ENCODE measurements at places on chromosomes 12 and 14. TPM values are rescaled to one million over a fixed set of nuclear protein-coding genes. Genes with fewer than 3 reads are reported as not detected.

PIK3C2G gene
- total RNA-seq: not detected

BCL7A gene
- 11.0 TPM for total RNA-seq

- DNase-seq: no peak
Measured at GRCh38 chr14:100487304-100487703, 99.9 kb downstream of the BEGAIN start.

- peak; percentile 78 for DNase-seq
Measured at GRCh38 chr12:26721800-26722199, 111.2 kb downstream of the ITPR2 start.

OR4E2 gene
- not detected for total RNA-seq

- DNase-seq: no peak
Measured at GRCh38 chr12:120940799-120941198, 36.6 kb upstream of the SPPL3 start.

DNA sequence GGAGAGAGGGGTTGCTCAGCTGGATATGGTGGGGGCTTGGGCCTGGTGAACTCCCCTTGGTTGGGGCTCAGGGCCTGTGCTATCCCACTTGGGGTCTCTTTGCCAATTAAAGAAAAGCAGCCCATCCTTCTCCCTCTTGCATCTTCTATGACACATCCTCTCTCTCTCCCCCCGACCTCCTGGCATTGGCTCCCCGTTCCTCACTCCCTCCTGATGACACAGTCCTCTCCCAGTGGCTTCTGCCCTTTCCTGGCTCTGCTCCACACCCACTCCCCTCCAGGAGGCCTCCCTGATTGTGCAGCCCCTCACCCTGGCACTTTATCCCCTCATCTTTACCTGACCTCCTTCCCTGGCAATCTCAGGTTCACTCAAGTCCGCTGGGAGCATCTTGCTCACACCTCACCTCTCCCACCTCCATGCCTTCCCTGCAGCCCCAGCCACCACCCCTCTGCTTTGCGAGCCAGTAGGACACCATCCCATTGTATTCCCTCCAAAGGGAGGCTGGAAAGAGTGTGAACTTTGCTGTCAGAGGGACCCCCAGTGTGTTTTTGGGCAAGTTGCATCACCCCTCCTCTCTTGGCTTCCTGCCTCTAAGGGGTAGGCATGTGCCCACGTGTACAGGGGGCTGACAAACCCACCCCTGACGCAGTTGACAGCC, 10.7 kb downstream of the KRT80 start:
- DNase-seq: no peak

Measured in HT-29 (cell line).